ENCODE measurements at places on chromosomes 5 and 9.
A peak's percentile ranks its signal among the peaks of the same experiment; 100 is the strongest.

DNA sequence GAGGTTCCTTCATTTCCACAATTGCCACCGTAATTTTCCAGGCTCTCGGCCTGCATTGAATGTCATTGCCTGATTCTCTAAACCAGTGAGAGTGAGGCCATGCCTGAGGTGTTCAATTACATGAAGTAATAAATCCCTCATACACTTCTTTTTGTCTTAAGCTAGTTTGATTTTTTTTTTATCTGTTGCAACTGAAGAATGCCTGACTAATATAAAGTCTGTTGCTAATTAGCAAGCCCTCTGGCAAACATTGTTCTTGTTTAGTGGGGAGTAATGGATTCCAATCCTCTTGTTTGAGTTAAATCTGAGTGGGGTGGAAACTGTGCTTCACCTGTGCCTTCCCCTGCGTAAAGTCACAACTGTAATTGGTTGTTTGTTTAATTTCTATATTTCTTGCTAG lies 338.1 kb upstream of the ATP10B start:
- no peak for DNase-seq

GRCh38 chr9:100865111-100865510 lies 163.4 kb upstream of the PLPPR1 start:
- DNase-seq, result no peak

DNA sequence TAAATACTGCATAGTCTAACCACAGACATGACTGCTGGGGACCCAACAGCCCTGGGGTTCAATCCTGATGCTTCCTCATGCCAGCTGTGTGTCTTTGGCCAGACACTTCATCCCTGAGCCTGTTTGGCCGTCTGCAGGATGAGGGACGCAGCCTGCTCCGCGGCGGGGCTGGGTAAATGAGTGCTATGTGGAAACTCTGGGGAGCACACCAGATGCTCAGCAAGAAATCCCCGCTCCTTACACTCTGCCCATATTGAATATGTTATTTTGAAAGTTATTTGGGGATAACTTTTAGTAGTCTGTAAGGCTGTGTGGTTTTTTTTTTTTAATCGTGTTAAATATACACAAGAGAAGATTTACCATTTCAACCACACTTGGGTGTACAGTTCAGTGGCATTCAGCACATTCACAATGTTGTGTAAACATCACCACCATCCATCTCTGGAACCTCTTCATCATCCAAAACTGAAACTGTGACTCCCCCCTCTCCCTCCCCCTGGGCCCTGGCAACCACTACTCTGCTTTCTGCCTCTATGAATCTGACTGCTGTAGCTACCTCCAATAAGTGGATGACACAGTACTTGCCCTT lies 42.7 kb downstream of the SH3PXD2B start:
- no peak for DNase-seq

DNA sequence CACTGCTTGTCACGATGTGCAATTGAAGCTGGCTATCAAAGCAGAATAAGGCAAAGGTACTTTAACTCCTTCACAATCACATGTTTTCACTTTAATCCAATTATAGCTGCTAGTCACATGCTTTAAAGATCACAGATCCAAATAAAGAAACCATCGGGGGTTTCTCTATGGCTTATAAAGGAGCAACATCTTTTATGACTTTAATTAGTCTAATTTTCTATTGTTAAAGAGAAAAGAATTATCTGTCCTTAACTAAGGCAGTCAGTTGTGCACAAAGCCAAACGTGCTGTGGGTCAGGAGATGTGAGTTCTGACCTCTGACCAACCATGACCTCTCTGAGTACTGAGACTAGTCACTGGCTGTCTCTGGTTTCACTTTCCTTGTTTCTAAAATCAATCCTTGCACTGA lies 561.1 kb downstream of the RAB3C start:
- no peak for DNase-seq

DNA sequence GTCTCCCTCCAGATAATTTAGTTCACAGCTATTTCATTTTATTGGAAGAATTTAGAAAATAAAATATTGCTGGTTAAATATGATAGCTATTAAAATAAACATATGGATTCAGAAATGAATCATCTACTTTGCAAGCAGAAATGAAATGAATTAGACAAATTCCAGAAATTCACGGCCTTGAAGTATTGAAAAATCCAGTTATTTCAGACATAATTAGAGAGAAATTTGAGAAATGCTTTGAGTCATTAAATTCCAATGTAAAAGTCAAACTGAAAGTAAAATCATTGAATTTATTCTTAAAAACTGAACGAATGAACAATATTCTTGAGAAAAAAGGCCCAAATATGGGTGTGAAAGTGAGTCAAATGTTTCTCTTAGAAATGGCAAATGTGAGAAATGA lies 632.6 kb upstream of the EDIL3 start:
- no peak for DNase-seq

DNA sequence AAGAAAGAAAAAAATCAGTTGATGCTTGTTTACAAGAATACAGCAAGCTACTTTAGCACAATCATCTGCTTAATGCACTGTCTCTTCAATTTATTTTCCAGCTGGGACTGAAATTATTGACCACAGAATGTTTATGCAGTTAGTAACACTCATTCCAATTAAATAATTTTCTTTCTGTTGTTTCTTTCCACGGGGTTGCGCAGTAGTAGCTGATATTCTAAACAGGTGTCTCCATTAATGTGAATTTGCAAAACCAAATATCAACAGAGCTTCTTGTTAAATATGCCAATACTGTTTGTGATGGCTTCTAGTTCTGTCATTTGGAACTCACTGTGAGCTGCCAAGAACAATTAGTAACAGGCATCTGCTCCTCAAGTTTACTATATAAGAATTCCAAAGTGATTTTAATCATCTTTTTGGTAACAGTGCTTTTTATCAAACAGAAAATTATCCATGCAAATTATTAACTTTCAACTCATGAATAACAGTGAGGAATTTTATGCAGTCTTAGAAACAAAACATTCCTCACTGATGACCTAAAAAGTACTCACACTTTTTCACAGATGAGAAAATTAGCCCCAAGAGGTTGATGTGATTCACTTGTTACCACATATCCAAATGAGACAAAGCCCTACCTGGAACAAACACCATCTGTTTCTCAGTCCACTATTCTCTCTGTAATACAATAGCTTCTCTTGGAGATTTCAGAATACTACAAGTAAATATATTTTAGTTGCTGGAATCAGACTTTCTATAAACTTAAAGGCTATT lies 567.6 kb upstream of the RGMB start:
- DNase-seq, result no peak

DNA sequence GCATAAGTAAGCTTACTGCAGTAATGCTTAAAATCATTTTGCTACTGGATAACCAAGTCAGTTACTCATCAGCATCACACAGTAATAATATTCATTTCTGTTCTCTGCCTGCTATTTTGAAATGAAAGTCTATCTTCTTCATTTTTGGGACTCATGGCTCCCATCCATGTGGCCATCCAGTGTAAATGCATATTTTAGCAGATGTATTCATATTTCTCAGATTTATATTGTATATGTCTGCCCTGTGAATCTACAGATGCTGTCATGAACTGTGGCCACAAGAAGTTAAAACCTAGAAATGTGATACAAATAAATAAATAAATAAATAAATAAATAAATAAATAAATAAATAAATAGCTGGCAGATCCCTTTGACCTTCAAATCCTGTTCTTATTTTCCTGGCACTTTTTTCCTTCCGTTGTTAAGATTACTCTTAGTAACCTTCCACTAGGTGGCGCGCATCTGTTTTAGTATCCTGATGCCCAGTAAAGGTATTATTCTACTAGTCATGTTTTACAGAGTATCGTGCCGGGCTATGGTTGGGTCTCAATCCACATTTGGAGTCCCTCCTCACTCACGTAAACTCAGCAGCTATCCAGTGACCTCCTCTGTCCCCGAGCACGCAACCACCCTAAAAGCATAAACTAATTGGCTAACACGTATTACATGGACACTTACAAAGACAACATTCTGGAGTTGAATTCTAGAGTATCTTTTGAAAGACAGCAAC lies 79.2 kb upstream of the IL7R start:
- DNase-seq, result peak; percentile 90

- DNase-seq, result no peak
Measured at GRCh38 chr5:39328731-39329130, 35.6 kb downstream of the C9 start.

DNA sequence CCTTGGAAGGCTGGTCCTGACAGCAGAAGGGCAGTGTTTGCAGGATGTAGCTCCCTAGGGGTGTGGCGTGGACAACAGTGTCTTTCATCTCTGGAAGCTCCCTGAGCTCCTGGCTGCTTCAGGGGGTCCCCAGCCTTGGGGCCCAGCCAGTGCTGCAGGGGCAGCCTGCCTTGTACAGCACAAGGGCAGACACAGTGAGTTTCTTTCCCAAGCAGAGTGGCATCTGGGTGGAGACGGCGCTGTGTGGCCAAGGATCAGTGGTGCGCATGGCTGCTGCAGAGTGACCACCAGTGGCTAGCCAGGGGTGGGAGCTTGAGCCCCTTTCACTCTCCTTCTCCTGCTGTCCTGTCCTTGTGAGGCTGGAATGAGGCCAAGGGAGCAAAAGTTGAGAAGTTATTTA lies 7.6 kb upstream of the IRX4 start:
- DNase-seq, result no peak

GRCh38 chr5:127070243-127070642 lies 3.1 kb downstream of the C5orf63 start:
- DNase-seq, result no peak

All from inflammatory macrophage treated with lipopolysaccharide for 1 hour (primary cell).